ENCODE measurements at places on chromosomes 5 and 9. TPM values are rescaled to one million over a fixed set of nuclear protein-coding genes. Genes with fewer than 3 reads are reported as not detected.

The KLHL3 gene
- 7.5 TPM for total RNA-seq

DNA sequence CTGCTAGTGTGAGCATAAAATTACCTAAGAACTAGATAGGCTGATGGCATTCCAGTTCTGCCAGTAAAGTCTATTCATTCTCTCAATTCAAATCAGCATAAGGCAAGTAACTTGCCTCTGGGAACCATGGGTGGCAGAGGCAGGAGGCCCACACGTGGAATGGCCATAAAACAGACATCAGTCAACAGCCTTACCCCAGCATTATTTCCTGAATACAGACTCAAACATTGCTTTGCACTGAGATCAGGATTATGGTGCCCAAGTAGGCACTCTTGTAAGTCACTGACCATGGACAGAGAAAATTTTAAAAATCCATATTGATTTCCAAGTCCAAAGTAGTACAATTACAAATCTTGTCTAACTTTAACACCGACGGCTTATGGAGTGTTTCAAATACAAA lies 157.7 kb downstream of the NR2F1-AS1 start:
- DNase-seq: no peak

DNA sequence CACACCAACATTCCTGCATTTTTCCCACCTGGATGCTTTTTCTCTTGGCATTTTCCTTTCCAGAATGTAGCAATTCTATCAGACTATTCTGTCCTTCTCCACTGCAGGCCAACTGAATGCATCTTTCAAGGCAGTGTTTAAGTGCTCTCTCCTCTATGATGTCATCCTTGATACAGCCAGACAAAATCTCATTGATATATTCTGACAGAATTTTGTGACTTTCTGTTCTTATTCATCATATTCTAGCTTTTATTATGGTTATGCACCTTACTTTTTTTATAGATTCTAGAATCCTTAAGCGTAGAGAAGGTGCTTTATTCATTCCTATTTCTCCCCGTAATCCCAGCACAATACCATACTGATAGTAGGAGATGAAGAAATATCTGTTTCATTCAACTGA lies 355.5 kb upstream of the CCNH start:
- DNase-seq: no peak

- DNase-seq: no peak
Observed at GRCh38 chr5:10552183-10553143, 11.4 kb upstream of the ANKRD33B start.

DNA sequence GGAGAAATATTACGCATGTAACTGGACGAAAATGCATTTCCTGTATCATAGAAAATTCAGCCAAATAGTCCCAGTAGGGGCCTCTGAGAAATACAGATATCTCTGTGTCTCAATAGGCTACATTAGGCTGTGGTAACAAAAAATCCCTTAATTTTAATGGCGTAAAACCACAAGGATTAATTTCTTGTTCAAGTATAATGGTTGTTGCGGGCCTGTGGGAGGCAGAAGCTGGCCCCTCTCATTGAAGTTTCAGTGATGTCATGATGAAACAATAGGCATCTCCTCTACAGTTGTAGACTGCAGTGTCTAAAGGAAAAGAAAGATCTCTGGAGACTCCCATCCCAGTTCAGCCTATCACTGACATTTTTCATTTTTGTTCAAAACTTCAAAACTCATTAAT lies 1625.6 kb upstream of the C9orf72 start:
- DNase-seq: no peak

Data from type B pancreatic cell (in vitro differentiated cells).